ENCODE measurements at places on chromosomes 5 and 9.

DNA sequence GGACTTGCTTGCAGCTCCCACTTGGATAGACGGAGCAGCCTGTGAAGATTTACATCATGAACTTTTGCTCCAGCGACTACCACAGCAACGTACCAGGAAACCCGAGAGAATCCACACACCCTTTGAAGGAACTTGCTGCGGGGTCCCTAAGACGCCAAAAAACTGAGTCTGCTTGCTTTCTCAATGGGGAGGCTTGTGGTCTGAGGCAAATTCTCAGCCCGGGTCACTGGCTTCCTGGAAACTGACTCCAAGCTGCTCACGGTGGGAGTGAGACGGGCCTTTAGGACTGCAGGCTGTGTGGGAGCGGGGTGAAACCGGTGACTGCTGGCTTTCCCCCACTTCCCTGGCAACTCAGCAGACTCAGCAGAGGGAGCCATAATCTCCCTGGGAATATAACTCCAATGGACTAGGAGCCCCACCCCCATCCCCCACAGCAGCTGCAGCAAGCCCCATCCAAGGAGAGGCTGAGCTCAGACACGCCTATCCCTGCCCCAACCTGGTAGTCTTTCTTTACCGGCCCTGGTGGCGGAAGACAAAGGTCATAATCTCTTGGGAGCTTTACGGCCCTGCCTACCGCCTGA, 466.0 kb downstream of the CAAP1 start:
- DNase-seq: no peak

DNA sequence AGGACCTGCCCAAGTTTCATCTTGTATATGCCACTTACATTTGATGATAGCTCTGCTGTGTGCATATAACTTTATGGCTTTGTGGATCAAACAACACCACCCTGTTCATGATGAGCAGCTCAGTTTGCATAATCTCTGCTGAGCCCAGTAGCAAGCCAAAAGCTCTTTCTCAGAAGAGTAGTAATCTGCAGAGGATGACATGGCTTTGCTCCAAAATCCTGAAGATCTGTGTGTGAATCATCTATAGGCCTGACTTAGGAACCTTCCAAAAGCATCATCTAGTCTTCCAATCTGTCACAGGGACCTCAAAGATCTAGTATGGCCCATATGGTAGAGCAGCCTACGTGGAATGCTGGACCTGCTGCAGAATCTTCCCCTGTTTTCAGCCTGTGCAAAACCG, 394.6 kb downstream of the PSAT1 start:
- DNase-seq: no peak

GRCh38 chr9:70924380-70924779, 197.0 kb downstream of the TRPM3 start:
- no peak for DNase-seq

DNA sequence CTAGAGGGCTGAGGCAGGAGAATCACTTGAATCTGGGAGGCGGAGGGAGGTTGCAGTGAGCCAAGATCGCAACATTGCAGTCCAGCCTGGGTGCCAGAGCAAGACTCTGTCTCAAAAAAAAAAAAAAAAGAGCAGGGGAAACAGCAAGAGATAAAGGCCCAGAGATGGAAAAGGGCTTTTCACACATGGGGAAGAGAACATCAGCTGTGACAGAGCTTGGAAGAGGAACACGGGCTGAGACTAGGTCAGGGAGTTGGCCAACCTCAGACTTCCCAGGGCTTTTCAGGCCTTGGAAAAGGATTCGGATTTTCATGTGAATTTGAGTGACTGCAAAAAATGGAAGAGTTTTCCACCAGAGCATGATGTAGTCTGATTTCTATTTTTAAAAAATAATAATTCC, 232.0 kb upstream of the NFIL3 start:
- no peak for DNase-seq

GRCh38 chr9:123438321-123438720, 82.3 kb downstream of the CRB2 start:
- DNase-seq: no peak

Data from activated naive CD4-positive, alpha-beta T cell treated with Interleukin-2 at 50 U/mL for 16 hours (primary cell).